ENCODE measurements at places on chromosomes 2 and 18. TPM values are rescaled to one million over a fixed set of nuclear protein-coding genes. Genes with fewer than 3 reads are reported as not detected.

- no peak for DNase-seq
Observed at GRCh38 chr18:61582202-61582710, 249.0 kb downstream of the CDH20 start.

- DNase-seq, result no peak
Observed at GRCh38 chr2:75311993-75312392, 112.7 kb upstream of the TACR1 start.

DNA sequence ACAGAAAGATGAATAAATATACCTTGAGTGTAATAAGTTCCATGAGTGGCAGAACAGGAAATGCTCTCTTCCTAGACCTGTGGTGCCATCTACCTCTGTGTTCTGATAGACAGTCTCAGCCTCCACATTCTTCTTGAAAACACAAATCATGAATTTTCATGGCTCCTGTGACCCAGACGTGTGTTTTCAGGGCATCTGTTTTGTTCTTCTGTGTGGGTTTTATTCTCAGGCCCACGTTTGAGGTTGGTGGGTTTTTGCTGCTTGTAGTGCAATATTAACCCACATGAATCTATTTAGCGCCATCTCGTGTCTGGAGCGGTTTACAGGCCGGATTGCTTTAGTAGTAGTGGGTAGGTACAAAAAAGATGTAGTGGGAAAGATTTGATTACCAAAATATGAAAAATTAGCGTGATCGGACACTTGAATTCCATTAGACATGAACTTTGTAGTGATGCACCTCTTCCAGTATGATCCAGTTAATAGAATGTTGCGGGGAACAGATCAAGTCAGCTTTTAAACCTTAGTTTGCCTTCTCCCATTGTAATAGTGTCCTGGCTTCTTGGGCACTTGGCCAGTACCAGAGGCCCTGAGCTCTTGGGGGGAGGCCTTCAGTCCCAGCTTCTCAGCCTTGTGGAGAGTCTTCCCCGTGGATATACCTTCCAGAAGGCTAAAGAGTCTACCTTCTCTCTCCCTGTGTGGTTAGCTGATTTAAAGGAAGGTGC is 256.5 kb downstream of the TPGS2 start:
- DNase-seq, result no peak

The AQP12B gene
- polyA plus RNA-seq, result not detected

DNA sequence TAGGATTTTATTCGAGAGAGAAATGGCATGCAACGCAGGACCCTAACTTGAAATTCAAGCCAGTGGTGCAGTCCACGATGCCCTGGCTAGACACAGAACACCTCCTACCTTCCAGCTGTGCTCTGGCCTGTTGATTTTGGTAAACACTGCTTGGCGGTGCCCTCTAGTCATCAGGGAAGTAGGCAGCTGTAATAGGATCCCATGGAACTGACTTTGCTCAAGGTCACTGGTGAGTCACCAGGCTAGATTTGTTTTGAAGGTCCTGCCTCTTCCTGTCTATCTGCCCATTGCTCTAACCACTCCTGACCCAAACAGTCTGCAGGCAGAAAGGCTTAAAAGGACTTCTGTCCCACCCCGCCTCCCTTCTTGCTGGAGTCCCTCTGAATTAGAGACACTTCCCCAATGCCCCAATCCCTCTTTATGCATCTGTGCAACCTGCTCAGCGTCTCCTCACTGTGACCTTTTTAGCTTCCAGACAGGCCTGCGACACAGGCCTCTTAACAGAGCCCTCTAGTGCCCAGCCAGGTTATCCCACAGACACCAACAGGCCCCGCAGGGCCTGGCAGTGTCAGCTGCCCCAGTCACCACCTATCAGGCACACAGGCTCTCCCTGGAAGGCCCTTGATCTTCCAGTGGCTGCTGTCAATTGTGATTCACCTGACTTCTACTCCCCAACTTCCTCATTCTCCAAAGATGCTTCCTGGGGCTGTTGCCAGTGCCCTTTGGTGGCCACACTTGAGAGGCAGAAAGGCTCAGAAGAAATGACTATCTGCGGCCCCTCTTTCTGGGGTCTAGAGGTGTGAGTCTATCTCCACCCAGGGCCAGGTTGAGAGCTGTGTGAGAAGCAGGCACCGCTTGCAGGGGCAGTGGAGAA is 5.2 kb downstream of the TMEM127 start:
- DNase-seq, result no peak
